ENCODE measurements at places on chromosomes 16 and 17. TPM values are rescaled to one million over a fixed set of nuclear protein-coding genes. Genes with fewer than 3 reads are reported as not detected.

GRCh38 chr17:3782751-3783150, 18.2 kb downstream of the ITGAE start:
- ATAC-seq, result no peak

DNA sequence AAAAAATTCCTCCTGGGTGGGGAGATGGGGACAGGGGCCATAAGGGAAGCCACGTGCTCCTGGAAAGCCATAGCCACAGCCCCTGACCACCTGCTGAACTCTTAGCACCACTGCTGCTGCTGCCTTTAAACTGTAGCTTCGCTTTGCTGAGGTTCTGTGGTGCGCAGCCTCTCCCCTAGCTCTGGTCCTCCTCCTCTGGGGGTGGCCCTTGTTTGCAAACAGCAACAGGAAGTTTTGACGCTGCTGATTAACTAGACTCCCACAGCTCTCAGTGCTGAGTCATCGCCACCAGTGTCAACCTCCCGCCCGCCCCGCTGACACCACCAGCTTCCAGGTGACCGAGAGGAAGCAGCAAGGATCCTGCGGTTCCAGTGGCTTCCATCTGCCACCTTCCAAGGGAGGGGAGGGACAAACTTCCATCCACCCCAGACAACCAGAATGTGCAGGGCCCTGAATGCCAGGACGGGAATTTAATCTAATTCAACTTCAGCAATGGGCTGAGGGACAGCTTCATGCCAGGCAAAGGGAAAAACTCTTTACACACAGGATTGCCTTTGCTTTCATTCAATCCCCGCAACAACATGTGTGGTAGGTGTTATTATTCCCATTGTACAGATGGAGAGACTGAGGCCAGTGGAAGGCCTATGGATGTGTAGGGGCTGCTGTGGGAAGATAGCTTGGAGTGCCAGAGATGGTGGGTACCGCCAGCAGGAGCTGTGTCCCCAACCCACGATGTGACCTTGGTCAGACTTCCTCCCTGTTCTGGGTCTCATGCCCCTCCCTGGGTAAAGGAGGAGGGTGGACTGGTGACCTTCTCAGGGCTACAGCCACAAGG, 8.1 kb upstream of the KIFC3 start:
- ATAC-seq, result peak; percentile 65

The SLX1A gene
- total RNA-seq, result 7.8 TPM

- ATAC-seq, result no peak
These were observed 528 bp downstream of the PRSS27 start for GRCh38 chr16:2719328-2720063.

The KRT28 gene
- total RNA-seq, result not detected

DNA sequence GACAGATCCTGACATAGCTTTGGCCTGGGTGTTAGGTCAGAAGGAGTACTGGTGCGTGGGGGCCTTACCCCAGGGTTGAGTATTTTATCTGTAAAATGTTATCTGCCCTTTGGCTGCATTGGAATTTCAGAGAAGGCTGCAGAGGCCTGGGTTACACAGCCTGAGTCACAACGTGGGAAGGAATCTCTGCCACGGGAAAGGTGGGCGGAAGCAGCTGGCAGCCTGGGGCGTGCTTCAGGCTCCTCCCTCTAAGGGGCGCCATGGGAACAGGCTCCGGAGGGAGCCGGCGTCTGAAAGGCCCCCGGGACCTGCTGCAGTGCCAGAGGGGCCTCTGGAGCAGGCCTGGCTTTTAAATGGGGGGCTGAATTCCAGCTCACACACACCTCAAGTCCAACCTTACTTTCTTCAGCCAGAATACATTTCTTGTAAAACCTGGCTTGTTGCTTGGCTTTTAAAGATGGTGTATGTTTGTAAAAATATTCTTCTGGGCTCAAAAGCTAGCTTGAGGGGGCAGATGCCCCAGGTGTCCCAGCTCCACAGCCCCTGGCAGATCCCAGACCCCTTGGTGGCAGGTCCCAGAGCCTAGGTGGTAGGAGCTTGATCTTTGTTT, 142.2 kb downstream of the RAB11FIP4 start:
- no peak for ATAC-seq

GRCh38 chr16:72401084-72401361, 229.1 kb upstream of the PMFBP1 start:
- ATAC-seq, result no peak

GRCh38 chr16:12027558-12028287, 51.2 kb downstream of the SNX29 start:
- ATAC-seq, result no peak

The G6PC3 gene
- 27.5 TPM for total RNA-seq

The FAM234A gene
- total RNA-seq, result 73.8 TPM

The CACNG3 gene
- total RNA-seq, result not detected

- ATAC-seq, result no peak
These were observed 6.3 kb upstream of the ERCC4 start for GRCh38 chr16:13913374-13914292.

The LRRC37A gene
- total RNA-seq, result 5.1 TPM

The FDXR gene
- 7.8 TPM for total RNA-seq

All from gastroesophageal sphincter (tissue), 4 donors.